ENCODE measurements at places on chromosomes 6 and 20.
A peak's percentile ranks its signal among the peaks of the same experiment; 100 is the strongest.

GRCh38 chr20:36472637-36473090 is 68.7 kb upstream of the MYL9 start:
- no peak for DNase-seq

DNA sequence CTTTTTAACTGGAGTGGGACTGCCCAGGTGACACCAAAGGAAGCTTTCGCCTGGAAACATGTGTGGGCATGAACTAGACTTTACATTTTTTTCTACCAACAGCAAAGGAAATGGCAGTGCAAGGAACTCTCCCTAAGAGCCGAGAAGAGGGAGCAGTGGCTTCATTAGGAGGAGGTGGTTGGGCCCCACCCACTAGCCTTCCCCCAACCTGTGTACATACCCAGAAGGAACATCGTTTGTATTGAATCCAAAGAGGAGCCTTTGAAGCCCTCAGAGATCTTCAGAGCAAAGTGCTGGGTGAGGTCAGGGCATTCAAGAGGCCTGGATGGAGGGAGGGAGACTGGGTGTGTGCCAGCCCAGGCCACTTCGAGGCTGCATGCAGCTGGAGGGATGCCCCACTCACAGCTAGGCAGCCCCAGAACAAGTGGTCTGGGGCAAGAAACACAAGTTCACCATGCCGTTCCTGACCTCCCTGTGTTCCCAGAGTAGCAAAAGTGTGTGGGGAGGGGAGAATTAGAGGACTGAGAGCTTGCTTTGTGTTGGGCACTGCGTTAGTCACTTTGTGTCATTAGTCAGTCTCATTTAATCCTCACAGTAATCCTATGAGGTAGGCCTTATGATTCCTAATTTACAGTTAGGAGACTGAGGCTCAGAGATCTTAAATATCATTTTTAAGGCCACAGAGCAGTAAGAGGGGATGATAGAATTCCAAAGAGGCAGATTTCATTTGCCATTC is 191.6 kb upstream of the SUPT3H start:
- no peak for DNase-seq

- DNase-seq = no peak
These were observed 122.9 kb upstream of the MMS22L start for GRCh38 chr6:97405818-97406409.

DNA sequence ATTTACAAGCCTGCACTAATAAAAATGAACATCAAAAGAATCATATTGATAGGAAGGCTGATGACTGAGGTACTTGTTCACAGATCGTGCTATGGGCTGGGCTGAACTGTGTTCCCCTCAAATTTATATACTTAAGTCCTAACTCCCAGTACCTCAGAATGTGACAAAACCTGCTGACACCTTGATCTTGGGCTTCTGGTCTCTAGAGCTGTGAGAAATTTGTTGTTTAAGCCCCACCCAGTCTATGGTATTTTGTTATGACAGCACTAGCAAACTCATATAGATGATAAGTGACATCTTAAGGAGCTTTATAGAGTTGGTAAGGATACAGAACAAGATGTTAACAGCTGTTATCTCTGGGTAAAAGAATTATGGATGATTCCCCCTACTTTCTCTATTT is 13.8 kb downstream of the UBE2V1 start:
- no peak for DNase-seq

GRCh38 chr6:108868647-108869046 is 20.4 kb downstream of the ARMC2 start:
- DNase-seq = no peak

DNA sequence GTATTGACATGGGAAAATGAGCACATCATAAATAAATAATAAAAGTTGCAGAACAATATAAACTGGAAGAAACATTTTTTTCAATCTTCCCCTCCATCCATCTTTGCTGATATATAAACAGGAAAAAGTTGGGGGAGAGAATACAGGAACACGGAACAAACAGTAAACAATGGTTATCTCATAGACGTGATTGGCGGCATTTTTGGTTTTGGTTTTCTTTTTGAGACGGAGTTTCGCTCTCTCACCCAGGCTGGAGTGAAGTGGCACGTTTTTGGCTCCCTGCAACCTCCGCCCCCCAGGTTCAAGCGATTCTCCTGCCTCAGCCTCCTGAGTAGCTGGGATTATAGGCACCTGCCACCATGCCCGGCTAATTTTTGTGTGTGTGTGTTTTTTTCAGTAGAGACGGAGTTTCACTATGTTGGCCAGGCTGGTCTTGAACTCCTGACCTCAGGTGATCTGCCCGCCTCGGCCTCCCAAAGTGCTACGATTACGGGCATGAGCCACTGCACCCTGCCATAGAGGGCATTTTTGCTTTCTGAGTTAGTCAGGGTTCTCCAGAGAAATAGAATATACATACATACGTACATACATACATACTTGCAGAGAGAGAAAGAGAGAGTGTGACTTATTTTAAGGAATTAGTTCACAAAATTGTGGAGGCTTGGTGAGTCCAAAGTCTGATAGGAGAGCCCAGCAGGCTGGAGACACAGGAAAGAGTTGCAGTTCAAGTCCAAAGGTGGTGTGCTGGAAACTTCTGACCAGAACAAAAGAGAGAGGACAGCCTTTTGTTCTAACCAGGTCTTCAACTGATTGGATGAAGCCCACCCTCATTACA is 22.6 kb downstream of the GNL1 start:
- peak; percentile 64 for DNase-seq

- no peak for DNase-seq
These were observed 105.5 kb downstream of the AGPAT4 start for GRCh38 chr6:161168281-161168891.

GRCh38 chr6:36120979-36121786 is 9.1 kb upstream of the MAPK13 start:
- peak; percentile 74 for DNase-seq

- DNase-seq = no peak
These were observed 49.7 kb downstream of the PCNA start for GRCh38 chr20:5070081-5070480.

GRCh38 chr20:40101560-40101959 is 587.5 kb downstream of the MAFB start:
- DNase-seq = no peak

- no peak for DNase-seq
These were observed 127.9 kb downstream of the PXDC1 start for GRCh38 chr6:3623451-3624249.

DNA sequence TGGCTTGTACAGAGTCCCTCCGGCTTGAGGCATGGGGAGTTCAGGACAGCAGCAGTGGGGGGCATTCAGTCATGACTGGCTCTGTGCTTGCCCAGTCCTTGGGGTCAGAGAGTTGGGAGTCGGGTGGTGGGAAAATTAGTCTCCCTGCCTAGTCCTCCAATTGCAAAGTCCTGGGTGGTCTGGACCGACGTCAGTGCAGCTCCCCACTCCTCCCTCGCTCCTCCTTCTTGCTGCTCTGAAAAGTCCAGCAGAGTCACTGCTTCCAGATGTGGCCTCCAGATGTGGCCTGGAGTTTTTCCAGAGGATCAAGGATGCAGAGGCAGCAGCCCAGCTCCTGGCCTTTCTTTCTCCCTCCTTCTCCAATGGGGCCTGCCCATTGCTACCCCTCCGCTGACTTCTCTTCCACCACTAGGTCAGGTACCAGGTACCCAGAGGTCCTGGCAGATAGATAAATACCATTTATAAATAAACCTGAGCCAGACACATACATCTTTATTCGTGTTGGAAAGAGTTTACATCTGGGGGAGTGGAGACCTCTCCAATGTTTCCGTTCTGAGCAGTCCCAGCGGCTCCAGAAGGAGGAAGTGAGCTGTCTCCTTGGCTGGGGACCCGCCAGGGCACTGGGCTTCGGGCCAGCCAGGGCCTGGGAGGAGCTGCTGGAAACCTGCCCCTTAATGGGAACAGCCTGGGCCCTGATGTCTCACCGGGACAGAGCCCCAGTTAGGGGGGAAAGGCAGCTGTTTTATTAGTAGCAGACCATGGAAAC is 49.0 kb upstream of the RNF24 start:
- DNase-seq = no peak

DNA sequence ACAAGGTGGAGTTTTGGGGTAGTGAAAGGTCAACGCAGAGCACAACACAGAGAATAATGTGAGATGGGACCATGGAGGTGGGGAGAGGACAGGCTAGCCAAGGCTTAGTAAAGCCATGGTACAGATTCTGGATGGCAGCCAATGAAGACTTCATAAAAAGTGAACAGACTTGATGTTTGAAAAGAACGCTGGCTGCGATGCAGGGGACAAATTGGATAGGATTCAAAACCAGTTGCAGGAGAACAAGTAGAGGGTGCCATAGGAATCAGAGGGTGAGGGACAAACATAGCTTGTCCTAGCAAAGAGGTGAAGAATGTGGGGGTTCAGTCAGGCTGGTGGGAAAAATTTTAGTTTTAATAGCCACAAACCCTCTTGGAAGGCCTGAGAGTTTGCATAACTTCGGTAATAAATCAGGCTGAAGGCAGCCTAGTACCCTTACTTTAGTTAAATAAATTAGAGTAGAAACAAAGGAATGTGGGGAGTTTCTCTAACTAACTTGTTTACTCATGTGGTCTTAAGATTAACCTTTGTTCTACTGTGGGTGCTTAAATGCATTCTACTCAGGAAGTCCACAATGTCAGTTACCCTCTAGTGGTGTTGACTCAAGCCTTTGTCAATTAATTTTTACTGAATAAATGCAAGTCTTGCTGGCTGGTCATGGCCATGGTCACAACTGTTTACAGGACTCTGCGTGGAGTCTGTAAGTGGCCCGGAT is 216.4 kb downstream of the C6orf118 start:
- DNase-seq = no peak

DNA sequence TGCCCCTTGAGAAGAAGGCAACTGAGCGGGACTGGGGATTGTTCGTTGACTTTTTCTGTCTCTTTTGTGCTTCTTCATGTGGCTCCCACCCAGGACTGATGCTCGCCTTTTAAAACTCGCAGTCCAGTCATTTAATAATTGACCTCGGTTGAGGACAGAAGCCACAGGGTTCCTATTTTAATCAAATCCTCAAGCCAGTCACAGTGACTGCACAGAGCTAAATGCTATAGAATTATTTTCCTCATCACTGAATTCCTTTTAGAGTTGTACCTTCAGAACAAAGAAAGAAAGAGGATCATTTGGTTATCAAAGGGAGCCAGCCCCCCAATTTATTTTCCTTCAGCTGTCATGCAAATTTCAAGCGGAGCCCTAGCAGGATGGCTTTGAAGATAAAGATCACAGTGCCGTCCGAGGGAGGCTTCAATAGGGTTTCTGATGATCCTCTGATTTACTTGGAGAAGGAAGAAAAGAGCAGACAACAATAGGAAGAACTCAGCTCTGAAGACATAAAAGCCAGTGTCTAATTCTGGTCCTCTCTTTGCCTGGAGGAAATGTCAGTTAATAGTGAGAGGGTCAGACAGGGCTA is 186.6 kb downstream of the DOK5 start:
- DNase-seq = no peak

GRCh38 chr6:142845143-142845571 is 99.8 kb downstream of the HIVEP2 start:
- DNase-seq = peak; percentile 71

DNA sequence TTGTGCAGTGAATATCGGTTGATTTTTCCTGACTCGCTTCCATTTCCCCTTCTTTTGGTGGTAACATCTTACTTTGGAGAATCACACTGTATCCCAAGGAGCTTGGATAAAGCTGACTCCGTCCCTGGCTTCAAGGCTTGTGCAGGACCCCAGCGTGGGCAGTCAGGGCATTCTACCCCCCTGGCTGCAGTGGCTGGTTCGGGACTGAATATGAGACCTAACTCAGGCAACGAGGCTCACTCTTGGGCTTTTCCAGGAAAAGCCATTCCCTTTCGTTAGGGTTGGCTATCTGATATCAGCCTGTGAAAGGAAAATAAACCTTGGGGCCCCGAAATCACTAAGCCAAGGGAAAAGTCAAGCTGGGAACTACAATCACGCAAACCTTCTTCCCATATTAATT is 30.1 kb upstream of the GJA1 start:
- DNase-seq = no peak

GRCh38 chr20:18856873-18857272 is 43.3 kb downstream of the SCP2D1 start:
- no peak for DNase-seq

GRCh38 chr6:32887616-32888015 is 33.6 kb downstream of the PSMB9 start:
- DNase-seq = no peak

- DNase-seq = no peak
These were observed 334.1 kb downstream of the COL12A1 start for GRCh38 chr6:74871757-74872156.

DNA sequence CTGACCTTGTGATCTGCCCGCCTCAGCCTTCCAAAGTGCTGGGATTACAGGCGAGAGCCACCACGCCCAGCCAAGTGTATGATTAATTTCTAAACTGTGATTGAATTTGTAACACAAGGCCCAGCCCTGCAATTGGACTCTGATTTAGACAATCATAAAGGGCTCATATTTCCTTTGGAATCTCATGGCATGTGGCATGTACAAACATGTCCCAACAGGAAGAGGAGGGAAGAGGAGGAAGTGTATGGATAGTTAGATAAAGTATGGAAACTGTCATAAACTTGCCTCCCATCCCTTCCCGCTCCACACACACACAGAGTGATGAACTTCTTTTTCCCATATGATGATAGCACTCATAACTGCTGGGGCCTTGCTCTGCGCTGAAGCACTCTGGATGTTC is 27.2 kb upstream of the QKI start:
- DNase-seq = no peak

DNA sequence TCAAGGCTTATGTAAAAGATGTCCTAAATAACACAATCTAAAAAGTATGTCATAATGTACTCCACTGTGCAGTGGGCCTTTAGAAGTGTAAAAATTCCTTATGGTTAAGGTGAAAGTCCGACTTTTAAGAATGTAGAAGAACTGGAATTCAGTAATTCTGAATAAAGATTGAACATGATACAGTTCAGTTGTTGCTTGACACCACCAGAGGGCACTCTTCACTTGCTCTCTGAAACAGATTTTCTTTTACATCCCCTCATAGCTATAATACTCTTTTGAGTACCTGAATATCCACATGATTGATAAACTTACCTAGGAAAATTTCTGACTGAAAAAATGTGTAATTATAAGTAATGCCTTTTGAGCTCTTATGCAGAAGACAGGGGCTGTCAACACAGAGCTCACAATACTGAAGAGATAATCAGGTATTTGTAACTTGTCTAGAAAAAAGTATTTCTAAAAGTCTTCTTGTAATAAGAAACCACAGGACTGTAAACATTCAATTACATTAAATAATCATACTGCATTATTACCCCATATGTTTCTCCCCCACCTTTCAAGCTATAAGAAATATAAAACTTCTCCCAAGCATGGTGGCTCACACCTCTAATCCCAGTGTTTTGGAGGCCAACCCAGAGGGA is 92.1 kb downstream of the POPDC3 start:
- DNase-seq = peak; percentile 48

DNA sequence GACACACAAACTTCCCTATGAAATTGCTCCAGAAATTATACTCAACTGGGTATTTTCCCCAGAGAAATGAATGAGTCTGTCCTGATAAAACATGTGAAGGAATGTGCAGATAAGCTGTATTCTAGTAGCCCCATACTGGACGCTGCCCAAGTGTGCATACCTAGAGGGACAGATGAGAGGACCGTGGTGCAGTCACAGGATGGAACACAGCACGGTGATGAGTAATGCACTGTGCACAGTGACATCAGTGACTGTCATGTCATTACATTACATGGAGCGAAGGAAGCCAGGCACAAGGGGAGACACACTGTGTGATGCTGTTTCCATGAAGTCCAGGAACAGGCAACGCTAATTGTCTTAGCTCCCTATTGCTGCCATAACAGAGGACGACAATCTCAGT is 155.5 kb downstream of the CDH4 start:
- DNase-seq = no peak

Data from CD4-positive, alpha-beta T cell treated with Interleukin-17A for 1 hour (primary cell).